ENCODE measurements at places on chromosomes 3 and 15. TPM values are rescaled to one million over a fixed set of nuclear protein-coding genes. Genes with fewer than 3 reads are reported as not detected.

- H3K4me3 ChIP-seq, result no peak overlapping the region
- peak overlapping the region; percentile 37 for H3K27ac ChIP-seq
- peaks cover 26% of the 10 kb centered on the region for H3K4me1 ChIP-seq
- no peaks in the 10 kb centered on the region for H3K36me3 ChIP-seq
- peak; percentile 59 for DNase-seq
- H3K27me3 ChIP-seq, result no peaks in the 10 kb centered on the region
Observed at GRCh38 chr3:32216172-32216783, 22.2 kb upstream of the CMTM8 start.

- no peak overlapping the region for H3K4me3 ChIP-seq
- no peaks in the 10 kb centered on the region for H3K36me3 ChIP-seq
- H3K27me3 ChIP-seq, result no peaks in the 10 kb centered on the region
- H3K27ac ChIP-seq, result no peak overlapping the region
Observed at GRCh38 chr15:69696946-69697345, 244.3 kb downstream of the RPLP1 start.

GRCh38 chr3:14223595-14223994, 45.0 kb downstream of the LSM3 start:
- no peaks in the 10 kb centered on the region for H3K36me3 ChIP-seq
- no peak overlapping the region for H3K4me3 ChIP-seq
- H3K4me1 ChIP-seq, result no peaks in the 10 kb centered on the region
- H3K27me3 ChIP-seq, result no peaks in the 10 kb centered on the region
- no peak overlapping the region for H3K27ac ChIP-seq

GRCh38 chr3:130969621-130970020, 57.0 kb downstream of the ASTE1 start:
- no peak for DNase-seq
- H3K4me1 ChIP-seq, result no peaks in the 10 kb centered on the region
- no peak overlapping the region for H3K4me3 ChIP-seq
- H3K36me3 ChIP-seq, result peaks cover 15% of the 10 kb centered on the region

GRCh38 chr15:98951493-98952320, 55.9 kb downstream of the PGPEP1L start:
- no peak overlapping the region for H3K4me3 ChIP-seq
- peak overlapping the region; percentile 56 for H3K27ac ChIP-seq
- H3K36me3 ChIP-seq, result peaks cover 15% of the 10 kb centered on the region
- H3K27me3 ChIP-seq, result no peaks in the 10 kb centered on the region
- DNase-seq, result peak; percentile 70

Gene ESYT3
- 0.97 TPM for total RNA-seq

DNA sequence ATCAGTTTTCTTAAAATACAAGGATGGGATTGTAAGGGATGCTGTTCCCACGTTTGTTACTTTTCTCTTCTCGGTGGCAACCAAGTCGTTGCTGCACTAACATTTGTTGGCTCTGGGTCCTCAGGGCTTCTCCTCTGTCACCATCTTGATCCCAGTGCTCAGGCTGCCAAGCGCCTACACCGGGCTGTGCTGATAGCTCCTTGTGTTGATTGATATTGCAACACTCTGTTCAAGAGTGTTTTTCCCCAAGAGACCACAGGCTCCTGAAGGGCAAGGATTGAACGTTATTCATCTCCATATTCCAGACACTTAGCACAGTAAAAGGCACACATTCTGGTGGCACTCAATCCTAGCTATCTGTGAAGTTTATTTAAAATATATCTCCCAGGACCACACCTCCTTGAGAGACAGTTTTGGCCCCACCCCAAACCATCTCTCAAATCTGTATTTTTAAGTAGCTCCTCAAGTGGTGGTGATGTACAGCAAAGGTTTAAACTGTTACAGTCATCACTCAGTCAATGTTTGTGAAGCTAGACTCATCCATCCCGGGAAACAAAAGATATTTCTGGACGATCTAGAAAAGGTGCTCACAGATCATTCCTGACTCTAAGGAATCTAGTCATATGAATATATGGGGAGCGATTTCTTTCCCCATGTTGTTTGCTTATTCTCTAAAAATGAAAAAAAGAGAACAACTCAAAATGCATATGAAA, 38.5 kb upstream of the FOXP1 start:
- DNase-seq, result no peak
- H3K4me1 ChIP-seq, result no peaks in the 10 kb centered on the region
- H3K4me3 ChIP-seq, result no peak overlapping the region
- no peaks in the 10 kb centered on the region for H3K27me3 ChIP-seq
- no peaks in the 10 kb centered on the region for H3K36me3 ChIP-seq

Gene RNU5B-1
- total RNA-seq, result not detected

DNA sequence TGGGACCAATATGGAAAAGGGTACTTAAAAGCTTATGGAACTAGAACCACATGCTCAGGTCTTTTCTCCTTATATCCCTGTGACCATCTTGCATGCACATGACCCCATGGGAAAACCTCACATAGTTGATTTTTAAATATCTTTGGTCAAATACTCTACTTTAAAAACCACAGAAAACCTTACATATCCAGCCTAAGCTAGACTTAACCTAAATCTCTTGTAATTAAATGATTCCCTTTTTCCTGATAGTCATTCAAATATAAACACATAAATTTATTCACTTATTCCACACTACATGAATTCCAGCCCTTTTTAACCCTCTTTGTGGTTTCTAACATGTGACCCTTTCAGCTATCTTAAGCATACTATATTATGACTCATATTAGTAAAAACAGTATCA, 46.8 kb downstream of the DNAJC13 start:
- H3K36me3 ChIP-seq, result no peaks in the 10 kb centered on the region
- no peak overlapping the region for H3K27ac ChIP-seq
- no peak for DNase-seq
- H3K4me1 ChIP-seq, result no peaks in the 10 kb centered on the region

Gene RTP3
- total RNA-seq, result not detected

Gene SLC9C1
- not detected for total RNA-seq

DNA sequence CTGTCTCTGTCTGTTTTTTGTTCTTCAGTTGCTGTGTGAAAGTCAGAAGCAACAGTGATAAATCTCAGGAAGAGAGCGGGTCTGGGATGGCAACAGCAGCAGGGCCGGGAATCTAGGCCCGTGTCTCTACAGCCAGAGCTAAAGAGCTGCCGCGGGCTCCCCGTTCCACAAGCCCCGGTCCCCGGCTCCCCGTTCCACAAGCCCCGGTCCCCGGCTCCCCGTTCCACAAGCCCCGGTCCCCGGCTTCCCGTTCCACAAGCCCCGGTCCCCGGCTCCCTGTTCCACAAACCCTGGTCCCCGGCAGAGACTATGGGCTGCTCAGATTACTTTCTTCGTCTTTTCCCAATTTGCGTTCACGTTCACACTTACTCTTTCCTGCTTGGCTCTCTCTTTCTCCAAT, 19.5 kb downstream of the RCCD1 start:
- H3K4me1 ChIP-seq, result no peaks in the 10 kb centered on the region
- no peak overlapping the region for H3K4me3 ChIP-seq
- no peak for DNase-seq
- H3K27me3 ChIP-seq, result no peaks in the 10 kb centered on the region

GRCh38 chr3:127410137-127410488, 122.3 kb upstream of the PRR20G start:
- no peak overlapping the region for H3K4me3 ChIP-seq
- no peaks in the 10 kb centered on the region for H3K36me3 ChIP-seq
- no peaks in the 10 kb centered on the region for H3K4me1 ChIP-seq
- H3K27me3 ChIP-seq, result no peaks in the 10 kb centered on the region

Gene SLC24A5
- total RNA-seq, result not detected

- H3K4me3 ChIP-seq, result peak overlapping the region; percentile 90
- H3K27ac ChIP-seq, result peak overlapping the region; percentile 100
- peaks cover 34% of the 10 kb centered on the region for H3K4me1 ChIP-seq
- DNase-seq, result peak; percentile 65
- H3K27me3 ChIP-seq, result no peaks in the 10 kb centered on the region
- no peaks in the 10 kb centered on the region for H3K36me3 ChIP-seq
Observed at GRCh38 chr15:84749111-84749991, 959 bp downstream of the ZNF592 start.

DNA sequence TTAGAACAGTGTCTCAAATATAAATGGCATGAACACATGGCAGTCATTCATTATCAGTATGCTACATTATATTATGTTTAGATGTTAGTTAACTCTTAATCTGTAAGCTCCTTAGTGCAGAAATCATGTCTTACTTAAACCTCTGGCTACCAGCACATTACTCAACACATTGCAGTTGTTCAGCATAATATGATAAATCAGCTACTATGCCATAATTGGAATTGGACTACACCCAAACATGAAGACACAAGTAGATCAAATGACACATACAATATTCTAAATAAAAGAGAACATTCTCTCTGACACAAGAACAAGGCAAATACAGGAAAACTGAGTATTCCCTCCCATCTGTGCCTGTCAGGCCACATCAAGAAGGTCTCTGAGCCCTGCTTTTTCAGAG, 116.1 kb downstream of the PCCB start:
- no peaks in the 10 kb centered on the region for H3K27me3 ChIP-seq
- no peak for DNase-seq
- H3K36me3 ChIP-seq, result no peaks in the 10 kb centered on the region
- H3K4me1 ChIP-seq, result no peaks in the 10 kb centered on the region
- H3K4me3 ChIP-seq, result no peak overlapping the region

DNA sequence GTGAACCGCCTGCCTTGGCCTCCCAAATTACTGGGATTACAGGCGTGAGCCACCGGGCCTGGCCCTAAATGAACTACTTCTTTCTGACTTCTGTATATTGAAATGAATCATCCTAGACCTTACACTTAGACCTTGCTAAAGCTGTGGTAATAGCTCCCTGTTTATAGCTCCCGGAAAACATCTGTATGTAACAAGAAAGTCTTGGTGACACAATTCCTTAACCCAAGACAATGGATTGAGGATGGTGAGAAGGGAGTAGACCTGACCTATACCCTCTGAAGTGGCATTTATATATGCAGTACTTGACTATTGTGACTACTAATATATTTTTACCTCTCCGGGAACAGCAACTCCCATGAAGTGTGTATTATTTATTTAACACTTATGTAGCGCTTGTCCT, 48.0 kb upstream of the TBL1XR1 start:
- no peak overlapping the region for H3K27ac ChIP-seq
- H3K4me1 ChIP-seq, result no peaks in the 10 kb centered on the region
- no peaks in the 10 kb centered on the region for H3K36me3 ChIP-seq
- H3K27me3 ChIP-seq, result no peaks in the 10 kb centered on the region

Gene THPO
- not detected for total RNA-seq

- H3K27me3 ChIP-seq, result no peaks in the 10 kb centered on the region
- no peak for DNase-seq
- H3K27ac ChIP-seq, result no peak overlapping the region
- no peaks in the 10 kb centered on the region for H3K36me3 ChIP-seq
- H3K4me3 ChIP-seq, result no peak overlapping the region
Observed at GRCh38 chr15:82968066-82968465, 15.5 kb upstream of the HOMER2 start.

Gene PLAAT1
- total RNA-seq, result not detected

DNA sequence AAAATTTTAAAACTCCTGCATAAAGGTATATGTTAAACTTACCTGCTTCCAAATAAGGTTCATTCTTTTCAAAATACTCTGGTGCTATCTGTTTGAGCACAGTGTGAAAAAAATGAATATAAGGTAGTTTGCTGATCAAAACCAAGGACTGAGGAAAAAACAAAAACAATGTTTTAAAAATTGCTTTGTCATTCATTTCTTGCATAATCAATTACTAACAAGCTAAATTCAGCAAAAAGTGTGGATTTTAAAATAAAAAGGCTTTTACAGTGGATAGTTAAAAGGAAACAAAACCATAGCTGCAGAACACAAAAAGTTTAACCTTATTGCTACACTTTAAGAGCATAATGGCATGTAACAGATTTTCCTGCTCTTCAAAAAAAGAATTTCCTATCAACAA, 31.5 kb downstream of the DENND6A start:
- H3K36me3 ChIP-seq, result no peaks in the 10 kb centered on the region
- no peaks in the 10 kb centered on the region for H3K4me1 ChIP-seq
- DNase-seq, result no peak
- no peaks in the 10 kb centered on the region for H3K27me3 ChIP-seq
- no peak overlapping the region for H3K27ac ChIP-seq
- no peak overlapping the region for H3K4me3 ChIP-seq

DNA sequence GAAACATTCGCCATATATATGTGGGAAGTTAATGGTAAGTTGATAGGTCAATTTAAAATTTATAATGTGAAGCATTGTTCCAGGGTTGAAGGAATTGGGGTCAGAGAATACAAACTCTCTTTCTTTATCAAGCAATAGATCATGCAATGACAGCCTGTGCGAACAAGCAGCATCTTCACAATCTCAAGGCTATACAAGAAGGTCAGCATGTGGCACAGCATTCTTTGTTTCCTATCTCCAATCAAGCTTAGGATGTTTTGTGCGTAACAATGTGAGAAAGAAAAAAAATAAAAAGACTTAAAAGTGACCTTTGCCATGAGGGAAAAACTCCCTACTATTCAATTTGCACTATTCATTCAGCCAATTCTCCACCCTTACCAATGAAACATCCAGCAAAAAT, 288.1 kb upstream of the NECTIN3 start:
- no peaks in the 10 kb centered on the region for H3K4me1 ChIP-seq
- H3K27ac ChIP-seq, result no peak overlapping the region
- no peak overlapping the region for H3K4me3 ChIP-seq
- no peaks in the 10 kb centered on the region for H3K27me3 ChIP-seq

DNA sequence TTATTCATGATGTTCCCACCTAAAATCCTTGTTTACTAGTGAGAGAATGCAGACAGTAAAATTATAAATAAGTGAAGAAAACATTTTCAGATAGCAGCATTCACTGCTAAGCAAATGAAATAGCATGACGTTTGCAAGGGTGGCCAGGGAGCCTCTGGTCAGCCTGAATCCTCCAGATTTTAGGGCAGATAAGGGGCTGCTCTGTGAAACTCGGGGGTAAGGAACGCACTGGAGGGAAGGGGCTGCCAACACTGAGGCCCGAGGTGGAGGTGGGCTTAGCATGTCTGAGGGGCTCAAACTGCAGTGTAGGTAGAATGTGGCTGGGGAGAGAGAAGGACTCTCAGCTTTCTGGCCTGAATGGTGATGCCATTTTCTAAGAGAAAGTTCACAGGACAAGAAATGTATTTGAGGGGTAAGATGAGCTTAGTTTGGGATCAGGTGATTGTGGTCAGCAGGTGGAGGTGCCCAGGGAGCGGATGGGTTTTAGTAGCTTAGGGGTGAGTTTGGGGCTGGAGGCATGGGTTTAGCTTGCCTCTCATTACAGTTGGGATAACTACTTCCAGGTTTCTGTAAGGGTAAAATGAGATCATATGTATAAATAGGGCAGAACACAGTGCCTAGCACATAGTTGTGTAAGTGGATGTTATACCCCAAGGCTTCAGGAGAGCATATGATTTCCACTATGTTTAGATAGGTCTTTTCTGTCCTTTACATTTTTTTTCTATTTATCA, 20.5 kb downstream of the GPR171 start:
- H3K27ac ChIP-seq, result no peak overlapping the region
- no peaks in the 10 kb centered on the region for H3K27me3 ChIP-seq
- H3K4me1 ChIP-seq, result no peaks in the 10 kb centered on the region
- no peak for DNase-seq

Gene COLQ
- total RNA-seq, result 0.60 TPM

DNA sequence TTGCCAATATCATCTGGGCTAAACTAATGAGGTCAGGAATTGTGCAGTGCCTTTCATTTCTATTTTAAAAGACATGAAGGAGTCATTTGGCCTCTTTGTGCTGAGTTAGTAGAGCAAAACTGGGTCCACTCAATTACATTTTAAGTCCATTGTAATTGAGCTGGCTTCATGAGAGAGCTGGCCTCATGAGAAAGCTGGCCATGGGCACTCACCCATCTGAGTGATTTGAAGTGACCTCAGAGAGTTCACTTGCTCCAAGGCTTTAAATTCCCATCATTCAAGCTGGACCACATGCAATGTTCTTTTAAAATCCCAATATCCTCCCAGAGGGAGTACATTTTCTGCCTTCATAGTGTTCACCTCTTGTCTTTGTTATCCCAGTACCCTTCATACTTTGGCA, 335.9 kb upstream of the WNT5A start:
- no peaks in the 10 kb centered on the region for H3K36me3 ChIP-seq
- no peaks in the 10 kb centered on the region for H3K27me3 ChIP-seq
- H3K27ac ChIP-seq, result no peak overlapping the region
- no peak for DNase-seq
- H3K4me1 ChIP-seq, result no peaks in the 10 kb centered on the region

Gene KCNMB3
- 3.1 TPM for total RNA-seq
